ENCODE measurements at places on chromosomes 6 and 20.

- DNase-seq: no peak
These were observed 877.7 kb upstream of the CITED2 start for GRCh38 chr6:140252099-140252498.

DNA sequence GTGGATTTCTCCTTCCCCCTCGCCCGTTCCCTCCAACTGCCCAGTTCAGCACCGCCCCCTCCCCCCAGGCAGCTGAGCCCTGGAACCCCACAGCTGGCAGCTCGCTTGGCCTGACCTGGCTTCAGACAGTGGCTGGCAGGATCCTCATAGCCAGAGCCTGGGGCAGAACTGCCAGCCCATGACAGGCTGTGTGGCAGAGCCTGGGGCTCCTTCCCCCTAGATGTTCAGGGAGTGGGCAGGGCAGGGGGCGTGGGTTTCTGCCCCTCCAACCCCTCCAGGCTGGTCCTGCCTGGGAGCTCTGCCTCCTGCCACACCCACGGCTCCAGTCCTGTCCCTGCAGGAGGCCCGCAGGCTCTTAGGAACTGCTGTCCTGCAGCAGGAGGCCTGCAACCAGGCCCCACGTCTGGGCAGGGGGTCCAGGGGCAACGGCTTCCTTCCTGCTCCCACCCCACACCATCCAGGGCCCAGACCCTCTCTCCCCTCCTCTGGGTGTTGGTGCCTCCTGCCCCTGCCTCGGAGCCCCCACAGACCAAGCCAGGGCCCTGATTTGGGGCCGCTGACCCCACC lies 9.6 kb upstream of the KCNQ2 start:
- no peak for DNase-seq

GRCh38 chr6:45577836-45578504 lies 200.2 kb upstream of the SUPT3H start:
- DNase-seq: no peak

- DNase-seq: no peak
These were observed 544 bp upstream of the ACAT2 start for GRCh38 chr6:159761129-159761872.

- no peak for DNase-seq
These were observed 47.2 kb downstream of the FILIP1 start for GRCh38 chr6:75446241-75446880.

DNA sequence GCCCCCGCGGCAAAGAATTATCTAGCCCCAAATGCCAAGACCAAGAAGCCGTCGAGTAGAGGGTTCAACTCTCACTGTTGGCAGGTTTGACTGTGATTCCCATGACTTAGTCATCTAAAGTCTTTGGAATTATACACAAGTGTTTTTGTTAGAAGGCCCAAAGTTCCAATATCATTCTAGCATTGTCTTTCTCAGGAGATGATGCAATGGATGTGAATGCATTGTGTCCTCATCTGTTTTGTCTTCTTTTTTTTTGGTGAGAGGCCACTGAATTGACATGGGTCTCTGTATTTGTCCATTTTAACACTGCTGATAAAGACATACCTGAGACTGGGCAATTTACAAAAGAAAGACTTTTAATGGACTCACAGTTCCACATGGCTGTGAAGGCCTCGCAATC lies 290.5 kb upstream of the ZFP64 start:
- no peak for DNase-seq

DNA sequence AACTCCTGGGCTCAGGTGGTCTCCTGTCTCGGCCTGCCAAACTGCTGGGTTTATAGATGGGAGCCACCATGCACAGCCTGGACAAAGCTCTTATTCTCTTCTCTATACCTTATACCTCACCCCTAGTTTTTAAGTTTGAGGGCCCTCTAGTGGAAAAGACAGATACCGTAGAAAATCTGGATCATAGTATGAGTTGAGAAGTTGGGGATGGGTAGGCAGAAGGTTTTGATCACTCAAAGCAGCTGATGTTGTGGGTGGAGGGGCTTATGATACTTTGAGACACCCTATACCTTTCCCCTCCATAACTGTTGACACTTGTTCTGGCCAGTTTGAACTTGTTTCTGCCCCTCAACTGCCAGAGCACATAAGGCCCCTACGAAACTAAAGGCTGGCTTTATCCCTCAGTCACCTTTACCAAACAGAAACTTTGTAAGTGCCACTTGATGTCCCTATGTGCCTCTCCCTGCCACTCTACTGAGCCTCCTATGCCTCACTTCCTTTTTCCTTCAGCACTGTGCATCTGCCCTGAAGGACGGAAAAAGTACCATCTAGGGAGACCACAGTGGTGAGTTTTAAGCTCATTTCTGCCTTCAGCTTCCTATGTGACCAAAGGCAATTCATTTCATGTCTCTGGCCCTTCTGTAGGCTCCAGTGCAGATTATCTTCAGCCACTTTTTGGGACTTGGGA lies 28.6 kb downstream of the RALY start:
- DNase-seq: no peak

- no peak for DNase-seq
These were observed 69.6 kb downstream of the JAG1 start for GRCh38 chr20:10603971-10604864.

DNA sequence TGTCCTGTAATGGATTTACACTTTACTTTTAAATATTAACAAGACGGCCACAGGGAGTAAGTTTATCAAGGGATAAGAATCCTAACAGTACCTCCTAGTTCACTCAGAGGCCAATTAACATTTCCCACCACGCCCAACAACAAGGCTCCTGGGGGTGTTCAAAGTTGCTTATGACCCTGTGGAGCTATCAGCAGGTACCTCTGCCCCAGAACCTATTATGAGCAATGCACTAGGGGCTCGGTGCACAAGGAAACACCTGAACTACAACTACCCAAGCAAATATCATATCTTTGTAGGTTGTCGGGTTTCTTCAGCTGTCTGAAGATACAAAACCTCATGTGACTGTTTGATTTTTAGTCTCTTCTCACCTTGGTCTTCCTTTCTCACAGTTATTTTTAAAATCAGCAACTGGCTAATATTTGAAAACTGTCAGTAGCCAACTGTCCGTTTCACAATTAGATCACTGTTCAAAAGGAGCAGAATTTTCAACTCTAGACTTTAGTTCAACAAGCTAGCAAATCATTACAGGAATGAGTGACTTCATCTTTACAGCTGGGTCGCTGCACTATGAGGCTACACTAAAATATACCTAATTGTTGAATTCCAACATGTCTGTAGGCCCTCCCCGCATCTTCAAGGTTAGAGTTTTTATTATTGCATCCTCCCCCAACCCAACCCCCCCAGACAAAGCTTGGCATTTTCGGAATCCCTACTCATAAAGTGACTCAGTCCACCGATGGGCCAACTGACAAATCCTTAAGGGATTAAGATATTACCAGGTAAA lies 38.1 kb downstream of the B4GALT5 start:
- no peak for DNase-seq

GRCh38 chr6:139744891-139745290 lies 370.4 kb upstream of the CITED2 start:
- DNase-seq: no peak

- DNase-seq: no peak
These were observed 109.0 kb downstream of the HFE start for GRCh38 chr6:26195924-26196845.

DNA sequence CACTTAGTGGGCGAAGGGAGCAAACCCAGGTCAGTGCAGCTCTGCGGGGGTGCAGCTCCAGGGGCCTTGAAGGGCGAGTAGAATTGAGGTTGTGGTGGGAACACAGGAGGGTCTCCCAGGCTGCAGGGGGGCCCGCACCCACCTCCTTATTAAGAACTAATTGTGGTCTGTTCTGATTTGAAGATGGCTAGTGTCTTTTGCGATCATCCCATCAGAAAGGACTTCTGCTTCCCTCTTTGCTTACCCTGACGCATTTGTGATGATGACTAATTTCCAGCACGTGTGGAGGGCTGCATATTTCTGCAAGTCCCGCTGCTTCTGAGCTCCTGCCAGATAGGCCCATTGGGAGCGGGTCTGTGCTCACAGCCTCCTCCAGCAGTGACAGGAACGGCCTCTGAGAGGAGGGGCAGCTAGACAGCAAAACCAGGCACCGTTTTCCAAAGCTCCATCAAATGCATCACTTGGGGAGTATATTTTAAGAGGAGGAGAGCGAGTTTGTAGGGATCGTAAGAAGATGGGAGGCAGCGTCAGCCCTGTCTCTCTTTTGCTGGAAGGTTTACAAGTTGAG lies 268.9 kb downstream of the CDH4 start:
- DNase-seq: no peak

DNA sequence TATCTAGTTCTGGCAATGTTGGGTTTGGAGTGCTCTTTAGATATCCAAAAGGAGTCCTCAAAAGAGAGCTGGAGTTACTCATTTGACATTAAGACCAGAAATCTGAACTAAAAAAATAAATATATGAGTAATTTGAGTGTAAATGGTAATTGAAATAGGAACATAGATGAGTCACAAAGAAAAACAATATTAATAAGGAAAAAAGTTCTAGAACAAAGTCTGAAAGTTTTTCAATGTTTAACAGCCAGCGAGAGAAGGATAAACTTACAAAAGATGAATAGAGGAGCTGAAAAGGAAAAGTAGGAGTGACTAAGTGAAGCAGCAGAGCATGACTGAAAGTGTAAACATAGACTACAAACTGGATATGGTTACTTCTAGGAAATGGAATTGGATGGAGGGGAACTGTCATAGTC lies 46.8 kb downstream of the EPM2A start:
- DNase-seq: no peak

- DNase-seq: no peak
These were observed 157.3 kb downstream of the THBS2 start for GRCh38 chr6:169096388-169096787.

- no peak for DNase-seq
These were observed 94.3 kb downstream of the EDN1 start for GRCh38 chr6:12384357-12384912.

DNA sequence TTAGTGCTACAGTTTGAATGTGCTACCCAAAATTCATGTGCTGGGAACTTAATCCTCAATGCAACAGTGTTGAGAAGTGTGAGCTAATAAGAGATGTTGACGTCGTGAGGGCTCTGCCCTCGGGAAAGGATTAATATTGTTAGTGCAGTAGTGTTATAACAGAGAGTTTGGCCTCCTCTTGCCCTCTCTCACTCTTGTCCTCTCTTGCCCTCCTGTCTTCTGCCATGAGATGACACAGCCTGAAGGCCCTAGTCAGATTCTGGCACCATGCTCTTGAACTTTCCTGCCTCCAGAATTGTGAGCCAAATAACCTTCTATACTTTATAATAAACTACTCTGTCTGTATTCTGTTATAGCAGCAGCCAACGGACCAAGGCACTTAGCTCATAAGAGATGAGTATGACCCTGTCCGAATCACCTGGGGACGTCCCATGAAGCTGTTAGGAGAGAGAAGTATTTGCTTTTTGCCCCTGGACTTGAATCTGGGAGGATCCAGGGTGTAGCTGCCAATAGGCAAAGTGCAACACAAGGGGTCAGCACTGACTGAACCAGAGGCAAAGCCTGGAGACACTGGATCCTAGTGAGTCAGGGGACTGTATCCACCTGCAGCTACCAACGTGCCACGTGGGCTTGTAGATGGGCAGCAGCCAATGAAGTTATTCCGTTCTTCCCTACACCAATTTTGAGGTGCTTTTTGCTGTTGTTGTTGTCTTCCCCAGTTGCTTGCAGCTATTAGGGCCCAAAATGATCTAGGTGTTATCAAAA lies 233.7 kb downstream of the THBS2 start:
- DNase-seq: no peak

DNA sequence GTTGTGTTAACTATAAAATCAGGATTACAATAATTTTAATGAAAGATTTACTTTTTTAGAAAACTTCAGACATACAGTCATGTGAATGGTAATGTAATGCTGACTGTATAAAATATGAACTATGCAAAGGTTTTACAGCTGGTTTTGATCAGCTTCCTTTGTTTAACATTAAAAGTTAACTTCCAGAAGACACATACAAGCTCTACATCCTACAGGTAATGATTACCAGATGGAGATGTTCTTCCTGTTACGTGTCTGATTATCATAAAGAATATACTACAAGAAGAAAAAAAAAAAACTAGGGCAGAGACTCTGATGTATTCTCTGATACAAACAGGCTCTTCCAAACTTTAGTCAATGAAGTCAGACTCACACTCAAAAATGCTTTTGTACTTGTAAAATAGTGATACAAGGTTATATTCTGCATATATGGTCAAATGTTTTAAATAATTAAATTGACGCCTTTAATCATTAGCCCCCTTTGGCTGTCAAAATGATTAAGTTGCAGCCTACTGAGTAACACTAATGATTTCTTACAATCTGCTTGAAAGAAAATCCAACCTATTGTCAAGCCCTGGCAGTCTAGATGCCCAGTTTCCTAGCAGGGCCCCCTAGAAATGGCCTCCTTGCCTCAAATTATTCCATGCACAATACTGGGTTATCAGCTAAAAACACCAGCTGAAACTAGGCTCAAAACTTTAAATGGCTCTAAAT lies 251.8 kb upstream of the RUNX2 start:
- DNase-seq: no peak

GRCh38 chr20:18783385-18783959 lies 30.1 kb upstream of the SCP2D1 start:
- no peak for DNase-seq

GRCh38 chr6:36856277-36856676 lies 17.0 kb upstream of the CPNE5 start:
- no peak for DNase-seq

DNA sequence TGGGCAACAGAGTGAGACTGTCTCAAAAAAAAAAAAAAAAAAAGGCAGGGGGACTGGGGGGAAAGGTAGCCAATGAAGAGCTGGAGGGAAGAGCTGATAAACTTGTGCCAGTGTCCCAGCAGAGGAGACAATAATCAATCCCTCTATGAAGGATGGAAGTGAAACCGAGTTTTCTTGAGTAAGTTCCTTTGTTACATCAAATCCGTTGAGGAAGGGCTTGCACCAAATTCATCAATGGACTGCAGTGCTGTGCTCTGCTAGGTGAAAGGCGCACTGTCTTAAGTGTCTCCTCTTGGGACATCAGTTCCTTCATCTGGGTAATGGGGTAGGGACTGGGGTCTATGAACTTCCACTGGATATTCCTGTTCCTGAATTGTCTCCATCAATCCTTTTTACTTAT lies 3.0 kb upstream of the CRIP3 start:
- no peak for DNase-seq

- no peak for DNase-seq
These were observed 28.4 kb upstream of the RSPO3 start for GRCh38 chr6:127090051-127090450.

DNA sequence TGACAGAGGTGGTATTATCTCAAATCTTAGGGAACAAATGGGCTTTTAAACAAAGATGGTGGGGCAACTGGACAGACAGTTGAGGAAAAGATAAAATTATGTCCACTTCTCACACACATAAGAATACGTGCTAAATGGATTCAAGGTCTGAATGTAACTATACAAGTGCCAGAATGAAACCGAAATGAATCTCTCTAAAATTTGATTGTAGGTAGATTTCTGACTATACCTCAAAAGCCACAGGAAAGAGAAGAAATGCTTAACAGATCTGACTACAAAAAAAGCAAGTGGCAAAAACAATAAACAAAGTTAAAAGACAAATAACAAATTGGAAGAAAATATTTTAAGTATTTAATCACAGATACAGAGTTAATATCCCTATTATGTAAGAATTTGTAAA lies 182.7 kb upstream of the OLIG3 start:
- DNase-seq: no peak
